Fibroblast of skin of right biceps (primary cell): ENCODE measurements at places on chromosomes 2 and 18.

- DNase-seq = no peak
These were observed 37.7 kb downstream of the ZNF407 start for GRCh38 chr18:74635224-74635975.

DNA sequence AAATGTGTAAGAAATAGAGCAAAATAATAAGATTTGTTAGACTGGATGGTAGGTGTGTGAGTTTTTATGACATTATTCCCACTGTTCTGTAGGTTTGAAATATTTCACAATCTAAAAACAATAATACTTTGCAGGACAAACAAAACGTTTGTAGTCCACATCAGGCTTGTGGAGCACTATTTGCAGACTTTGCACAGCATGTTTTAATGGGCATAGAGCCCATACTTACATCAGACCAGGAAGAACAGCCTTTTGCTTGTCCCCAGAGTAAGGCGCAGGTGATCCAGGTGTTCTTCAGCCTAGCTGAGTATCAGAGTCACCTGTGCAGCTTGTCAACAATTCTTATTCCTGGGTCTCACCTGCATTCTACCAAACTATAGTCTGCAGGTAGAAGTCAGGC, 9.1 kb upstream of the STK39 start:
- DNase-seq = no peak

DNA sequence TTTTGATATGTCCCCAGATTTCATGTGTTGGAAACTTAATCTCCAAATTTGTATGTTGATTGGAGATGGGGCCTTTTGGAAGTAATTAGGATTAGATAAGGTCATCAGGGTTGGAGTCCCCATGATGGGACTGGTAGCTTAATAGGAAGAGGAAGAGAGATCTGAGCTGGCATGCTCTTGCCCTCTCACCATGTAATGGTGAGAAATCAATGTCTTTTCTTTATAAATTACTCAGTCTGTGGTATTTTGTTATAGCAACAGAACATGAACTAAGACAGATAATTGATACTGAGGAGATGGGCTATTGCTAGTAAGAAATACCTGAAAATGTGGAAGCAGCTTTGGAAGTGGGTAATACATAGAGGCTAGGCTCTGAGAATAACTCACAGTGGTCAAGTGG, 48.0 kb downstream of the CDC42EP3 start:
- DNase-seq = no peak

DNA sequence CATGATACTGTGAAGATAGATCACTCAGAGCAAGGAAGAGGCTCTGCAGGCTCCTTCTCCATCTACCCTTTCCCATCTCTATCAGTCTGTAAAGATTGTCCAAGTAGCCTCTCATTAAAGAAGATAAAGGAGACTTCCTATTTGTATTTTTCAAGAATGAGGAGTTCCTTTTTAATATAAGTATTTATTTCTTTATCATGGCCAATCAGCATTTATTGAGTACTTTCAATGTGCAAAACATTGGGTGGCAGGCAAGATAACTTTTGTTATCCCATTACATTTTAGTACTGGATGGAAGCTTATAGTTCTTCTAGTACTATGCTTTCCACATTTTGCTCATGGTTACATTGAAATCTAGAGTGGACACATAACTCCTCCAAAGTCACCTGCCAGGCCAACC, 3.6 kb upstream of the PDE11A start:
- DNase-seq = no peak

- no peak for DNase-seq
These were observed 177.5 kb upstream of the TPO start for GRCh38 chr2:1235806-1236205.

- DNase-seq = no peak
These were observed 42.1 kb upstream of the DNMT3A start for GRCh38 chr2:25383806-25384205.

GRCh38 chr18:2905854-2906703, 59.3 kb downstream of the EMILIN2 start:
- peak; percentile 65 for DNase-seq

DNA sequence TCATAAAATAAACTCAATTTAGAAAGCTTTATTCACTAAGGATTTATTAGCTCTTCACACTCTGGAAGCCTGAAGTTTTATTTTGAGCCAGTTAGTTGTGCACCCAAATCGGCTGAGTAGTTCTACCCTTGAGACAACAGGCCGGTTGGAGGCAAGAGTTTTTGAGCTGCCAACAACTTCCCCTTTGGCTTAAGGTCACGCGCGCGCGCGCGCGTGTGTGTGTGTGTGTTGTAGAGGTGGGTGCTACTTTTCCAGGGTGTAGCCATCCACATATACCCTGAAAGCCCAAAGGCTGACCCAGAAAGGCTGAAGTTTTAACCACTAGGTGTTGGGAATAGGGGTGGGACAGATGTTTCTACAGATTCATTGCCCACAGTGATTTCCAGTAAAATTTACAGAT, 150.2 kb upstream of the LHCGR start:
- DNase-seq = no peak

DNA sequence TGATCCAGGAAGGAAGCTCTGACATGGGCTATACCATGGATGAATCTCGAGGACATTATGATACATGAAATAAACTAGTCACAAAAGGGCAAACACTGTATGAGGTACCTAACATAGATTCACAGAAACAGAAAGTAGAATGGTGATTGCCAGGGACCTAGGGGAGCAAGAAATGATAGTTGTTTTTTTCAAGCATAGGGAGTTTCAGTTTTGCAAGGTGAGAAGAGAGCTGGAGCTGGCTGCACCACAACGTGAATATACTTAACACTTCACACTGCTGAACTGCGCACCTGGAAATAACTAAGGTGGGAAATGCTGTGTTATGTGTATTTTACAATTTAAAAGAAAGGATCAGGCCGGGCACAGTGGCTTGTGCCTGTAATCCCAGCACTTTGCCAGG, 13.2 kb upstream of the AGAP1 start:
- no peak for DNase-seq

DNA sequence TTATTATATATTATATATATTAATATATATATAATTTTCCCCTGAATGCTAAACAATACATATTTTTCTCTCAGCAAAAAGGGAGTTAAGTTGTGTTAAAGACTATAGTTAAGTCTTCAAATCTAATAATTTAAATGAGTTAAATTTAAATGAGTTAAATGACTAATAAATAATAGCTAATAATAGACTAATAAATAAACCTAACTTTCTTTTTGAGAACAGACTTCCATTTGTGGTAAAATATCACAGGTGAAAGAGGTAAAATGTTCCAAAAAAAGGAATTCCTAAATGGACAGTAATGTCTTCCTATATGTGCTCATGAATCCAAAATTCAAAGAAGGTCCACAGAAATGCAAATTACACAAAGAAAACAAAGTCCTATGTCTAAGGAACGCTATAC, 74.6 kb downstream of the SLC25A12 start:
- no peak for DNase-seq

DNA sequence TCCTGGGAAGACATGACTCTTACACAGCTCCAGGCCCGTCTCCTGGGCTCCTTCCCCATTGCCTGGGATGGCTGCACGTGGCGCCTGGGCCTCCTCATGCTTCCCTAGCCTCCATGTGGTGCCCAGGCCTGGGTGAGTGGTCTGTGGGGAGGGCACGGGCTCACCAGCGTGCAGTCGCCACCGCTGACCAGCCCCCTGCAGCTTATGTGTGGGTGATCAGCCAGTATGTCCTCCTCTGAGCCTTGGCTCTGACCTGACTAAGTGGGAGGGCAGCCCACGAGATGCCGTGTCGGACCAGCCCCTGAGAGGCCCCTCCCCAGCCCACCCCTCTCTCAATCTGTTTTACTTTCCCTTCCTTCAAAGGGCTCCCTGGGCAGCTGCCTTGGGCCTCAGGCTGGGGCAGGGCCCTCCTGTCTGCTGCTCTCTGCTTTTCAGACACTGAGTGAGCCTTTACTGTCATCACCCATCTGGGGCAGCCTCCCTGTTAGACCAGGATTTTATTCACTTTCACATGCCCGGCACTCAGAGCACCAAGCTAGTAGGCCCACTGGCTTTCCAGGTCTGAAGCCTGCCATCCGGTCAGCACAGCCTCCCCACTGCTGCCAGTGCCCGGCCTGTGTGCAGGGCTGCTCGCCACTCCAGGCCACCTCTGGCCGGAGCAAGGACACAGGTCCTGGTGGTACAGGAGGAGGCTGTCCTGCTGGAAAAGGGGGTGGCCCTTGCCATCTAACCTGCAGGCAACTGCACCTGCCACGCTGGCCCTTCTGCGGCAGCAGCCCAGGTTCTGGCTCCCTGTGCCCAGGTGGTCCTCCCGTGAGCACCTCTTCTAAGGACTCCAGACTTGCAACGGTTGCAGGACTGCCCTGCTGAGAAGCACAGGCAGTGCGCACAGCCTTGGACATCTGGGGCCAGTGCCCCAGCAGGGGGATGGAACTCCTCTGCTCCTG, 84.9 kb upstream of the HPCAL1 start:
- DNase-seq = no peak

GRCh38 chr2:38076152-38076709, 280 bp upstream of the CYP1B1 start:
- DNase-seq = peak; percentile 82

- DNase-seq = peak; percentile 20
These were observed 10.4 kb upstream of the FAM228A start for GRCh38 chr2:24164416-24164973.

DNA sequence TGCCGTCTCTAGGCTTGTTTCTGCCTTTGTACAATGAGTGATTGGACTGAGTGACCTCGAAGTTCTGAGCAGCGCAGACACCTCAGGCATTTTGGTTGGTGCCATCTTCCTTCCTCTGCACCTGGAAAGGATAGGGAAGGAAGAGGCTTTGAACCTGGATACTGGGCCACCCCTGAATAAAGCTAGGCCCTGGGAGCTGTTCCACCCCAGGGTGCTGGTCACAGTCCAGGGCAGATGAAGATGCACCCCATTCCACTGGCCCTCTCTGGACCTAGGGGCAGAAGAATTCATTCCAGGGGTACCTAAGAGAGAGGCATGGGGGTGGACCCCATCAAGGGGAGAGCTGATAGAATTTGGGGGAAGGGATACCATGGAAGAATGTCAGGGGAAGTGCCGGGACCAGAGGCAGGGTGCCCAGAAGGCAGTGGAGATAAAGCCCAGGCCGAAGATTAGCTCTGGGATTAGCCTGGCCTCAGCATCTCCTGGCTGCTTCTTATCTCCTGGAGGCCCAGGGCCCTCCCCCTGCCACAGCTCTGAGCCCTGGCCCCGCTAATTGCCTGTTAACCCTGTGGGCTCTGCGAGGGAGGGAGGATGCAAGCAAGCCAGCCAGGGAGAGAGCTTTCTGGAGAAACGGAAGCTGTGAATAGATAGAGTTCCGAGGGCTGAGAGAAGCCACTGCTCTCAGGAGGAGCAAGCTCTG, 11.4 kb downstream of the ASIC4 start:
- DNase-seq = no peak

DNA sequence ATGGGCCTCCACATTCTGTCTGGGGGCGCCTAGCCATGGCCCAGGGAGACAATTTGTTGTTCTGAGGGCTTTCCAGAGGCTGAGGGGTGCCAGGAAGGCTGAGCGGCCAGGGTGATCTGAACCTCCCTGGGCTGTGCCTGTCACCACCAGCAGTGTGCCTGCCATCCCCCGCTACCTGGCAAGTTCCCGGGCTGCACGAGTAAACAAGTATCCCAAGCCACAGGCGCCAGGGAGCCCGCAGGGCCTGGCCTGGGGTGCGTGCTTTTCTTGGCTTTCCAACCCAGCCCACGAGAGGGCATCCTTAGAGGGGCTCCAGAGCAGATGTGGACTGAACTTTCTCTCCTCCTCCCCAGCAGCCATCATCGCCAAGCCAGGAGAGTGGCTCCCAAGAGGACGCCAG, 35.1 kb upstream of the B3GNT7 start:
- no peak for DNase-seq

- no peak for DNase-seq
These were observed 46.5 kb downstream of the UNC50 start for GRCh38 chr2:98654699-98655495.

GRCh38 chr2:165952741-165953211, 800 bp downstream of the TTC21B start:
- DNase-seq = no peak

DNA sequence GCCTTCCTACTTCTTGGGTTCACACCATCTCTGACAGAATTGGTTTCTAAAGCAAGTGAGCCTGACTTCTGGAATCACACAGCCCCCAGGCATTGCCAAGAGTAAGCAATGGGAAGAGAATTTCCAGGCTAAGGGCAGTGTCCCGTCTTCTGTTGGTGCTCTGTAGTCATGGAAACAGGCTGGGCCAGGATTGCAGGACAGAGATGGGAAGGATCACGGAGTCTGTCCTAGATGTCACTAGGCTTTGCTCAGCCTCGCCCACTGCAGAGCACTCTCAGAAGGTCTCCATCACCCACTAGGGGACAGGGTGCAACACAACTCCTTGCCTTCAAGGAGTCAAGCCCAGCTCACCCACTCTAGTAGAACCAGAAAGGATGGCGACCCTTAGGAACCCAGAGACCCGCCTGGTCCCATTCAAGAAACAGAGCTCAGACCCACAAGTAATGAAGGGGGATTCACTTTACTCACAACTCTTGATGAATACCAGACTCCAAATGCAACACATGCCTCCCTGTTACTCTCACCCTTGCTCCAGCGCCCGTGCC, 48.6 kb upstream of the TEX51 start:
- DNase-seq = no peak

DNA sequence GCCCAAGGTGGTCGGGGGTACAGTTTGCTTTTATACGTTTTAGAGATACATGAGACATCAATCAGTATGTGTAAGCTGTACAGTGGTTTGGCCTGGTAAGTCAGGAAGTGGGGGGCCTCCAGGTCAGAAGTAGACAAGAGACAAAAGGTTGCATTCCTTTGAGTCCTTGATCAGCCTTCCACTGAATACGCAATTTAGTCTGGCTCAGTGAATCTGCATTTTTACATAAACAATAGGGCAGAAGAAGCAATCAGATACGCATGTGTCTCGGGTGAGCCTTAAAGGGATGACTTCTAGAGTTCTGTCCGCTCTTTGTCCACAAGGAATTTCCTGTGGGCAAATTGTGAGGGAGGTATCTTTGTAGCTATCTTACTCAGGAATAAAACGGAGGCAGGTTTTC, 87.2 kb downstream of the SOWAHC start:
- DNase-seq = no peak

- DNase-seq = peak; percentile 3
These were observed 1230.6 kb upstream of the CHAC2 start for GRCh38 chr2:52536929-52537460.

GRCh38 chr2:29763371-29763770, 158.0 kb downstream of the ALK start:
- DNase-seq = no peak

GRCh38 chr2:190843890-190844699, 36.5 kb upstream of the GLS start:
- peak; percentile 77 for DNase-seq

GRCh38 chr2:102592601-102593000, 26.8 kb upstream of the SLC9A2 start:
- DNase-seq = peak; percentile 11

GRCh38 chr2:222563106-222563718, 92.7 kb downstream of the FARSB start:
- no peak for DNase-seq

- DNase-seq = no peak
These were observed 15.3 kb downstream of the CAPN14 start for GRCh38 chr2:31202041-31202440.

GRCh38 chr18:808086-808485, 4.0 kb downstream of the YES1 start:
- DNase-seq = peak; percentile 10

GRCh38 chr2:10930721-10931516, 19.2 kb downstream of the KCNF1 start:
- peak; percentile 74 for DNase-seq

GRCh38 chr2:88852753-88853402, 161.4 kb downstream of the RPIA start:
- DNase-seq = no peak
